ENCODE measurements at places on chromosomes 2 and 18.
A peak's percentile ranks its signal among the peaks of the same experiment; 100 is the strongest.

- DNase-seq: no peak
Observed at GRCh38 chr2:181431674-181432073, 25.5 kb upstream of the ITGA4 start.

DNA sequence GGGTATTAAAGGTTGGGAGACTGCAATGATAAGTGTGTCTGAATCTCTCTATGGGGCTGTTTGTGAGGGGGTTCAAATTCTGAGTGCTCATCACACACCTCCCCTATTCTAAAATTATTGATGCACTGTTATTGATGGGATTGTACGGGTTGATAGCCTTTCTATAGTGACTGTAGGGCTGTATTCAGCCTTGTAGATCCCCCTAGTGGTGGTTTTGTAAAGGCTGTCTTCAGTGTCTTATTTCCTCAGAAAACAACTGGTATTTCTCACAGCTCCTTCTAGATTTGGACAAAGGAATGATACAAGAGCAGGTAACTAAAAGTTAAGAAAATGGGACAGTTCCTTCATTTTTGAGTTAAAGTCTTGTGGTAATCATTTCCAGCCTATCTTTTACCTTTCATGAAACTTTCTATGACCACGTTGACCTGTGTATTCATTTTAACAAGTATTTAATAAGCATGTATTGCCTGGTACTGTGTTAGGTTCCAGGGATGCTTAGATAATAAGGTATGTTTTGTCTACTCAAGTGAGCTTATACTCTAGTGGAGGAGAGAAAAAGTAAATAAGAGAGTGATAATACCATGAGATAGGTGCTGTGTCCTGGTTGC is 21.2 kb downstream of the SMAD4 start:
- peak; percentile 17 for DNase-seq

DNA sequence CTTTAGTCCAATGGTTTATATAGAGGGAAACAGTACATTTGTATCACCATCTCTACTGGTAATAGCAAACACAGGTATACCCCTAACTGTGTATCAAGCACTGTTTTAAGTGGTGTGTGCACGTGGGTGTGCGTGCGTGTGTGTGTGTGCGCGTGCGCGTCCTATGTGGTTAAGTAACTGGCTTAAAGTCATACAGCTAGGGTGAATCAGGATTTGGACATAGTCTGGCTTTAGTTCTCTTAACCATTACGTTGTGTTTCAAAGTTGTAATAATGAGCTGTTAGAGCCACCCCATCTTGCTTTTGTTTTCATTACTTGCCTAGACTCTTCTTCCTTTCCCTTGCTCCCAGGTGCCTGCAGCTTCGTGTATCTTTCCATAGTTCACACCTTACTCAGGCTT is 2.1 kb downstream of the HADHB start:
- no peak for DNase-seq

GRCh38 chr2:224611938-224612337 is 26.8 kb upstream of the CUL3 start:
- DNase-seq: no peak

DNA sequence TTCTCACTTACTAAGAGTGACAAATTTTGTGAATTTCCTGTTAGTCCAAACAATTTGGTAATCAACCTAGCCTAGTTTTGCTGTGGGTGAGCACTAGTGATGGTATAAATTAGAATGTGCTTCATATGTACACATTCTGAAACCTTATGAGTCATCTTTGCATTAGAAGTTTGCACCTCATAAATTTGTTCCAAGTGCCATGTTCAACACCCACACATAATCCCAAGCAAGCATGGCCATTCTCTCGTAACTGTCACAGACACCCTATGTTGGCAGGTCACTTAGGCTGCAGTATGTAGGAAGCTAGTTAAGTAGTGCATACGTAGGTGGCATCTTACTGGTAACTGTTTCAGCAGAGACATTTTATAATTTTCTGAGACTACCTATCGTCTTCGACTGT is 46.9 kb downstream of the NAB1 start:
- DNase-seq: no peak

DNA sequence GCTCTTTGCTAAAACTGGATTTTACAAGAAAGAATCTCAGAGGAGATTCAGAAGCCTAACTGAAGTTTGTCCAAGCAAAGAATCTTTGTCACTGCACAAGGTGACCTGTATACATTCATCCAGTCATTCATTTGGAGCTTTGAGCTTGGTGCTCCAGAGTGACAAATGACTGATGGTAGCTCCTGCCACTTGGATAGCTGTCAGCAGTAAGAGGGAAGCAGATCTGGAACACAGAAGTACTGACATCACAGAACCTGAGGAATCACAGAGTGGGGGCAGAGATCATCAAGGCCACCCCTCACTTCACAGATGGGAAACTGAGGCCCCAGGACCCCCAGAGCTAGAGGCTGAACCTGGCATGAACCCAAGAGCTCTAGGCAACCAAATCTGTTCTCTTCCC is 28.8 kb upstream of the IGFBP2 start:
- DNase-seq: no peak

GRCh38 chr2:182921234-182921633 is 54.8 kb upstream of the FRZB start:
- no peak for DNase-seq

GRCh38 chr2:207676827-207677354 is 34.5 kb upstream of the CCNYL1 start:
- DNase-seq: no peak
